Fibroblast of villous mesenchyme (primary cell): ENCODE measurements at places on chromosomes 7 and 10. TPM values are rescaled to one million over a fixed set of nuclear protein-coding genes. Genes with fewer than 3 reads are reported as not detected.
A peak's percentile ranks its signal among the peaks of the same experiment; 100 is the strongest.

DNA sequence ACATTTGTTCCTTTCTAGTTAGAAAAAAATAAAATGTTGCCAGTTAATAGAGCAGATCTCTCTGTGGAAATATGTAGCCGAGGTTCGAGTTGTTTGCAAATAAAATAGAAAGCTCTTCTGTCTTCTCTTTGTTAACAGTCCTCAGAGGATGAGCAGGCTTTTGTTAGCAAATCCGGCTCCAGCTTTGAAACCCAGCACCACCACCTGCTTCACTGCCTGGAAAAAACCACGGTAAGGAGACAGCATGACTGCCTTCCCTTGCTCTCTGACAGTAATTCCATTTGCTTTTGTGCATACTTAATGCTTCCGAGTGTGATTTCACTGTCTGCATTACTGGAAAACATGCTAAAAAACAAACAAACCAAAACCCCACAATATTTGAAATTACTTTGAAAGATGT is 115.6 kb downstream of the TSPAN12 start:
- no peak for DNase-seq

DNA sequence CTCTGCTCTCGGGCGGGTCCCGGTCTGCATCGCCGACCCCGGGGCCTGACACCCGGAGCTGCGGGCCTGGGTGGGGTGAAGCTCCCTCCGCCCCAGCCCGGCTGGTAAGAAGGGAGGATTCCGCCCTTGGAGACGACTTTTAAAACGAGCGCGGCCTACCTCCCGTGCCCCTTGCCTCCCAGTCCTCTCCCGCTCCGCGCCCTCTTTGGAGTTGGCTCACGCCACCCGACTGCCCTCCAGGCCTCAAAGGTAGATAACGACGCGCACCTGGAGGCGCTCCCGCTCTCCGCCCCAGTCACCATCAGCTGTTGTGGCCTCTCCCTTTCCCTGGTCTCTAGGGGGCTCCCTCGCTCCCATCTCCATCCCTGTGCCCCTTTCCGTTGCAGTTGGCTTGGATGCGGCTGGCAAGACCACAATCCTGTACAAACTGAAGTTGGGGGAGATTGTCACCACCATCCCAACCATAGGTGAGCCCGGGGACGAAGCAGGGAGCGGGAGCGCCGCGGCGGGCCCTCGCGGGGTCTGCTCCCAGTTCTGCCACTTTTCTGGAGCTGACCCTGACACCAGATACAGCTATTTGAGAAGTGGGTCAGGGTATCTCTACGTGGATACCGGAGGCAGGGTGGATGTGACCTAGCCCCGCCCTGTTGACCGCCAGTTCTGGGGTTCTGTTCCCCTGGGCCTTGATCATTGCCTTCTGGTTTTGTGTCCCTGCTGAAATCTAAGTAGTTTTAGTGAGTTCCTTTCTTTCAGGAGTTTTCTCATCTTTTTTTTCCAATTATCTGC is 679 bp downstream of the ARF5 start:
- DNase-seq: peak; percentile 47

DNA sequence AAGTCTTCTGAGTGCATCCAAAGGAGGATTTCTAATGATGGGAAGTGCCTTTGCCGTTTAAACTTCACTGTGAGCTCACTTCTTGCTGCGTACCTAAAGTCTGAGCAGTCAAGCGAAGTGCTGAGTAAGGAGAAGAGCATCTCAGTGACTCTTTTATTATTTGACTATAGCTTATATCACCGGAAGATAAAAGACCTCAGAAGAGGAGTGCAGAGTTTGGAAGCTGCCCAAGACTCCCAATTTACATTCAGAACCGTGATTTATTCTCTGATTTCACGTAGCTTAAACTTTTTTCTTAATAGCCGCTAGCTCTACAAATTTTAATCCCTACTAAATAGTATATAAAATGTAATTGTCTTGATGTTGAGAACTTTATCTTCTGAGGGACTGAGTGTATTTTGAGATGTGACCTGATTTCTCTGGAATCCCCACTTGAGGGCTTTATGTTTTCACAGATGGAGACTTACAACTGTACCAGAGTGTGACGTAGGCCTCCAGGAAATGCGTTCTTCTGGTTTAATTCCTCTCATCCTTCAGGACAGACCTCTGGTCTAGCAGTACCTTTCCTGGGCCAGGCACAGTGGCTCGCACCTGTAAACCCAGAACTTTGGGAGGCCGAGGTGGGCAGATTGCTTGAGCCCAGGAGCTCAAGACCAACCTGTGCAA is 51.1 kb downstream of the CAMK1D start:
- DNase-seq: no peak

DNA sequence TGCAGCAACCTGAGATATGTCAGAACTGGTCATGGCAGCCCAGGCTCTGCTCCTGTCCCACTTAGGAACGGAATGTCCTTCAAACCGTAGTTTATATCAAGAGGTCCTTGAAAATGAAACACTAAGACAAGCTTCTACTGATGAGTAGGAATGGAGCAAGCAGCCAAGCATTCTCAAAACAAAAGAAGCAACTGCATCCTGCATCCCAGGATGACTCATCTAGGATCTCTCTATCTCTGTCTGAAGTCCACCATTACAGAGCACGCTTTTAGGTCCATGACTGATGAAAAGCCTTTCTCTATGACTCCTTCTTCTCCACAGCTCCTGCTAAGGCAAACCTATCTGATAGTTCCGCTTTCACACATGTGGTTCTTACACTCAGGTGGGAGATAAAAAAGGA is 16.3 kb downstream of the MBL2 start:
- DNase-seq: no peak

DNA sequence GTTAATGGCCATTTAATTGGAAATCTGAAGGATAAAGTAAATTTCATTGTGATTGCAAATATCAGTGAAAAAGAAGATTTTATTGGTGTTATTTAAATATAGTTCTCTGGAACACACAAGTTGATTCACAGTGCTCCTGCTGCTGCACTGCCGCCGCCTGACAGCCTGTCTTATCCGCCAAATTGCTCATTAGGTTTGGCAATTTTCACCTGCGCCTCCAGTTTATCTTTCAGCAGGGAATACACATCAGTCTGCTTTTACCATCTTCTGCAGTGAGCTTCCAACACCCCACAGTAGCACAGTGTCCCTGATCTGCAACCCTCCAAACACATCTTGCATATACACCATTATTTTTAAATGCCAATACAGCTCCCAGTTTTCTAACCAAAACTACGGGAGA is 308.3 kb downstream of the PARD3 start:
- no peak for DNase-seq

Gene PFKP
- total RNA-seq: 120 and 145 TPM in 2 replicates
